AG04450 (cell line): ENCODE measurements at places on chromosomes 1 and 21. TPM values are rescaled to one million over a fixed set of nuclear protein-coding genes. Genes with fewer than 3 reads are reported as not detected.

Gene TPRG1L
- 44.2 and 45.1 TPM in 2 replicates for polyA plus RNA-seq

Gene SNX7
- 40.9 and 60.0 TPM in 2 replicates for polyA plus RNA-seq

Gene KLHDC9
- polyA plus RNA-seq, result 1.1 and 1.6 TPM in 2 replicates

Gene CASZ1
- polyA plus RNA-seq, result 0.06 and 0.09 TPM in 2 replicates

Gene CBS
- 41.1 and 42.2 TPM in 2 replicates for polyA plus RNA-seq

Gene CLIC6
- polyA plus RNA-seq, result 0.02 TPM in 1 of 2 replicates, not detected in the other

Gene RNPEP
- 86.8 and 89.0 TPM in 2 replicates for polyA plus RNA-seq

Gene AKIRIN1
- polyA plus RNA-seq, result 62.5 and 74.3 TPM in 2 replicates

- DNase-seq, result no peak
Observed at GRCh38 chr1:38403667-38404066, 357.1 kb upstream of the POU3F1 start.

DNA sequence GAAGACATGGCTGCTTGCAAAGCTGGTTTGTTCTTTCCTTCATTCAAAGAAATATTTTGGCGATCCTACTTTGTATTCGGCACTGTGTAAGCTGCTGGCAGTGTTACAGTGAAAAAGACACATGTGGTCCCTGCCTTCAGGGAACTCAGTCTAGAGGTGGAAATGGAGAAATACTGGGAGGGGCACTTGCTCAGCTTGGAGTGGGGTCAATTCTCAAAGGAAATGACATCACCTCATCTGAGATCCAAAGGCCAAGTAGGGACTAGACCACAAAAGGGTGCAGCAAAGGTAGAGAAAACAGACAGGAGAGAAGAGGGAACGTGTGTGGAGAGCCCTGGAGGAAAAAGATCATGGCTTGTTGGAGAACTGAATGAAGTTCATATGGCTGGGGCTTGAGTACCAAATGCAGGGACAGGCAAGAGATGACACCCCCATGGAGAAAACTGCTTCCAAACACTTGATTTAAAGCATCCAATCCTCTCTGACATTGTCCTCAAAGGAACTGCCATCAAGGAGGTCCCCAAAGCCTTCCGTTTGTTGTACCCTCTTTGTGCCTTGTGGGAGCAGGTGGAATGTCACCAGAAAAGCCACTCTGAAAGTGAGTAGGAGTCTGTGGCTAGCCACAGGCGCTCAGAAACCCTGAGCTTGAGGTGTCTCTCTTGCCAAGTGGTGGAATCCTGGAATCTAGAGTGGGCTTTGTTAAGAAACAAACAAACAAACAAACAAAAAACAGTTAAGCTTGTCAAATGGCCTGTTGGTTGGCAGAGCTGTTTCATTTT lies 48.3 kb upstream of the TDRD10 start:
- DNase-seq, result no peak

GRCh38 chr1:88787023-88787903 lies 103.2 kb downstream of the PKN2 start:
- no peak for DNase-seq

DNA sequence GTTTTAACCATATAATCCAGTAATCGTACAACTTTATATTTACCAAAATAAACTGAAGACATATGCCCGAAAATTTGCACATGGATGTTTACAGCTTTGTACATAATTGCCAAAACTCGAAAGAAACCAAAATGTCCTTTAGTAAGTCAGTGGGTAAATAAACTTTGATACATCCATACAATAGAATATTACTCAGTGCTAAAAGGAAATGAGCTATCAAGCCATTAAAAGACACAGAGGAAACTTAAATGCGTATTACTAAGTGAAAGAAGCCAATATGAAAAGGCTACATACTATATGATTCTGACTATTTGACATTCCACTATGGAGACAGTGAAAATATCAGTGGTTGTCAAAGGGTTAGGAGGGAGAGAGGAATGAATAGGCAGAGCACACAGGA lies 23.4 kb downstream of the GNG12 start:
- no peak for DNase-seq

DNA sequence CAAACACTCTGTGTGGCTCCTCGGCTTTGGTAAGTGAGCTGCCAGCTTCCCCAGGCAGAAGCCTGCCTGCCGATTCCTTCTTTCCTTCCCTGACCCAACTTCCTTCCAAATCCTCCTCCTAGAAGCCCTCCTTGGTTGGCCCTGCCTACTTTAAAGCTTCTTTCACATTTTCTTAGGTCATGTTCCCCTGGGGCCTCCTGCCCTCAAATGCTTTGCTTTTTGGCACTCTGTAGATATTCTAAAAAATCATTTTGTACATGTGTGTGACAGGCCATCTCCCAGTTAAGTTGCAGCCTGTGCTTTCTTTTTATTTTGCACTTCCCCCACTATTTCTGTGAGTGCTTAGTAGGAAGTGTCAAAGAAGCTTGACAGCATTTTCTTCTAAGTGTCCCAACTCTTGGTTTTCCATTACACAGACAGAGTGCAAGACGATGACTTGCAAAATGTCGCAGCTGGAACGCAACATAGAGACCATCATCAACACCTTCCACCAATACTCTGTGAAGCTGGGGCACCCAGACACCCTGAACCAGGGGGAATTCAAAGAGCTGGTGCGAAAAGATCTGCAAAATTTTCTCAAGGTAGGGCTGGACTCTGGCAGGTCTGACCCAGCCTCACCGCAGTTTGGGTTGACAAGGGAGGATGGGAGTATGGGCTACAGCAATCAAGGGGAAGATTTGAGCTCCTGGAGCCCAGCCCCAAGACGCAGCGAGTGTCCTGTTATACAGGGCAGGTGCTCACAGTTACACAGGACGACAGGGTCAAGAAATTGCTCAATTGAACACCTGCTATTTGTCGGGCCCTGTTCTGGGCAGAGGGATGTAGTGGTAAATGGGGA lies at the start of gene S100A9:
Gene S100A9, plus strand, starts transcription at position 2 of the 838 bp plus-strand sequence. Its CDS starts 430 bp downstream, at position 432.
- no peak for DNase-seq

DNA sequence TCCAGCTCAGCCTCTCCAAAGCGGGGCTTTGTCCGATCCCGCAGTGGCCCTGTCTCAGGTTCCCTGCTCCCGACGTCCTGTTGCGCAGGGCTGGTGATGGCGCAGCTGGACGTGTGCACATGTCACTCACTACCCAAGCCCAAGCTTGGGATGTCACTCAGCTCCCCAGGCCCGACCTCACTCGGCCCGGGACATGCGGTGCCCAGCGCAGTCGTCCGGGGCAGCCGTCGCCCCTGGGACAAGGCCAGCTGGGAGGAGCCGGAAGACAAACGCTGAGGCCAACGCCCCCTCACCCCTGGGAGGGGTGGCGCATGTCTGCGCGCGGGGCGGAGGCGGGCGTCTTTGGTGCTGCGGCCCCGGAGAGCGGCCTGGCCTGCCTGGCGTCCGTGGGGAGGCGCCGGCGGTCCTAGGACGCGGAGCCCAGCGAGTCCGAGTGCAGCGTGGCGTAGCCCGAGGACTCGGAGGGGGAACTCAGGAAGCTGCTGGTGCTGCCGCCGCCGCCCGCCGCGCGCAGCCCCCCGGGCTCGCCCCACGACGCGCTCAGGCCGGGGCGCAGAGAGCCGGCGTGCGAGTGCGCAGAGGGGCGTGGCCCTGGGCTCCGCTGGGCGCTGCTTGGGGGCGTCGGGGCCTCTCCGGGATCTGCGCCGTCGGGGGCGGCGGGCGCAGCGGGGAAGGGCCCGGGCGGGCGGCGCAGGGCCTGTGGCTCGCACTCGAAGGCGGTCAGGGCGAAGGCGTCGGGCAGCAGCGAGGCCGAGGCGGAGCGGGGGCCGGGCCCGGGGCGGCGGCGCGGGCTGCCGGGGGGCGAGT lies 5.2 kb downstream of the HES3 start:
- DNase-seq, result no peak

DNA sequence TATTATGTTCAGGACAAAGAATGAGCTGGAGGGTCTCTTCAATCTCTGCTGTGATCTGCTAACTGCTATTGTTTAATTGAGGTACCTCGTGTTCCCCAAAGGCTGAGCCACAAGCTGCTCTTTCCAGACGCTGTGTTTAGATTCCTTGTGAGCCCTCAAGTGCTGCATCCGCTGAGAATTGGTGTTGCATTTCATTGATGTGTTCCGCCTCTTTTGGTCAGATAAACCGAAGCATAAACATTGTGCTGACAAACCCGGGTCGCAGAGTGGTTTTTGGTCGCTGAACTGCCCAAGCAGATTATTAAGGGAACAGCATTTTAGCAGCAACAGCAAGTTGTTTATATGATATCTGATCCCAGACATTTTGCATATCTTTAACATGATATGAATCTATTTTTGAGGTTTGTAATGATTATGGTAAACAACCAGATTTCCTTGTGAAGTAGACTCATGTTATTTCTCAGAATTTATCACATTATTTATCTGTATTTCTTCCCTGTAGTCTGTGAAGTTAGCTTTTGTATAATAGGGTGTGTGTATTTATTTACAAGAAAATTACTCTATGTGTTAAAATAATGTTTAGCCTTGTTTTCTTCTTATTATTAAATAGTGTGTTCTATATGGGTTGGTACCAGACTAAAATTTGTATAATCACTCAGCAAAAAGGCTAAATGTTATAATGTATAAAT lies 217.2 kb upstream of the C1orf105 start:
- no peak for DNase-seq

DNA sequence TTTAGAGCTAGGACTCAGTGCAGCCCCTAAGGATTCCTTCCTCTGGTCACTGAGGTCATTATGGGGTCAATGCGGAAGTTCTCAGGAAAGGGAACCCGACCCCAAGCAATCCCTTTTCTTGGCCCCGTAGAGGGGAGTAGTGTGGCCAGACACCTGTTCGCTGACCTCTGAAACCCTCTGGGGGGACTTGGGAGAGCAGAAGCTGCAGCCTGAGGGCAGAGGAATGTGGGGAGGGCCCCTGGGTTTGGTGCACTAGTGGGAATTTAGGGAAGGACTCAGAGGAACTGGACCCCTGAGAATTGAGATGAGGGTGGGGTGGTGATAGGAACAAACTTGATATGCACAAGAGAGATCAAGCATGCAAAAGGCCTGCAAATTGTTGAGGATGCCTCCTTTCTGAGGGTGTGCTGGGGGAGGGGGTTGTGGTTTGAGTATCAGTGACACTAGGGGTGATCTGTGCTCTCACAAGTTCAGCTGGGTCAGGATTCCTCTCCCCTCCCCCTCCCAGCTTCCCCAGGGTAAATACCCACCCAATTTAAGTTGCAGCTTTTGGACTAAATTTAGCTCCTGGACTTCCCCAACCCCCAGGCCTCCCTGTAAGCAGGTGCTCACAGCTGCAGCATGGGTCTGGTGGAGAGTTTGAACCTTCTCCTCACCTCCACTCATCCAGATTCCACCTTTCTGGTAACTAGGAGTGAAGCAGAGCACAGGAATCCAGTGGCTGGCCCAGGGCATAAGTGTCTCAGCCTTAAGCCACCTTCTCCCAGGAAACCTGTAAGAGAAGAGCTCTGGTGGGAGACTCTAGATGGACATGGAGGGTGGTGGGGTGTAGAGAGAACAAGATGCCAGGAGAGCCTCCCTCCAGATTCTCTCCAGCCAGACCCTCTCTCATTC lies 13.5 kb downstream of the ADAMTSL4 start:
- DNase-seq, result no peak

DNA sequence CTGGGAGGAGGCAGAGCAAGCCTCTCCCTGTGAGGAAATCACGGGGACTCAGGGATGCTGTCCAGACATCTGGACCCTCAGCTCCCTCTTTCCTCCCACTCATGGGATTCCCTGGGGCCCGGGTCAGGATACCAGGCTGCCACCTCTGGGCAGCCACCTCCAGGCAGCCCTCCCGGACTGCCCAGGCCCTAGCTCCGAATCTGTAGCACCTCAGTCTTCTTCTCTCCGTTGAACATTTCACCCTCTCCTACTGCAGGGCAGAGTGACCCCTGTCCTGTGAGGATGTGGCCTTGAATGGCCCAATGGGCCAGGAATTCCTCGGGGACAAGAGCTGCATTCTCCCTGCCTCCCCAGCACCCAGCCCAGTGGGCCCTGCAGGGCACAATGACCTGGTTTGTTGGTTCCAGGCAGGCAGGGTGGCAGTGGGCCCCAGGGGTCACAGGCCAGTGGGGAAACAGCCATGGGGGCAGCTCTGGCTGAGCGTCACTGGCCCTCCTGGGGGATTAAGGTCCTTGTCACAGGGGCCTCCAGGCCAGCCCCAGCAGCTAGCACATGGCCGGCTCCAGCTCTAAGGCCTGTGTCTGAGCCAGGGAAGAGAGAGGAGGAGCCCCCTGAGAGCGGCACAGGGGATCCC lies 9.5 kb upstream of the TTC34 start:
- no peak for DNase-seq

DNA sequence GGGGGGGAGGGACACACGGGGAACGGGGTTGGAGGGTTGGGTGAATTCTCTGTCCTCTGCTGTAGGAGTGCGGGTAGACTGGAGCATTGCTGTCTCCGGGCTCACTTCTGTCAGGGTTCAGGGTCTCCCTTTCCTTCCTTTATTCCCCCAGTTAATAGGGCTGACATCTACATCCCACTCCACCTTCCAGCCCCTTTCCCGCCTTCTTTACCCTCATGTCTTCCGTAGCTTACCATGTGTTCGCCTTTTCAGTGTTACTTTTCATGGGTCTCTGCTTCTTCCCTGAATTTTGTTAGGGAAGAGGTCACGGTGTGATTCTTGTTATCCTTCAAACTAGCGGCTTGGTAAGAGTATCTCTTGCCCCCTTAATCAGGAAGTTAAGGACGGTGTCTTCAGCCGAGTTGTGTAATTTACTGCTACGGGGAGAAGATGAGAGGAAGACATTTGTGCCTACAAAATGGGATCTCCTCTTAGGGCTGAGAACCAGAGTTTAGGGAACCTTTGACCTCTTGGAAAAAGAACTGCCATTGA lies 917 bp downstream of the RAP1A start:
- no peak for DNase-seq

- no peak for DNase-seq
Observed at GRCh38 chr1:150809651-150810050, 1.6 kb upstream of the CTSK start.

- no peak for DNase-seq
Observed at GRCh38 chr1:145992958-145993617, 3.3 kb downstream of the TXNIP start.

GRCh38 chr1:157147906-157148700 lies 9.9 kb upstream of the ETV3 start:
- DNase-seq, result no peak

- no peak for DNase-seq
Observed at GRCh38 chr21:32975811-32976431, 49.8 kb upstream of the OLIG2 start.

DNA sequence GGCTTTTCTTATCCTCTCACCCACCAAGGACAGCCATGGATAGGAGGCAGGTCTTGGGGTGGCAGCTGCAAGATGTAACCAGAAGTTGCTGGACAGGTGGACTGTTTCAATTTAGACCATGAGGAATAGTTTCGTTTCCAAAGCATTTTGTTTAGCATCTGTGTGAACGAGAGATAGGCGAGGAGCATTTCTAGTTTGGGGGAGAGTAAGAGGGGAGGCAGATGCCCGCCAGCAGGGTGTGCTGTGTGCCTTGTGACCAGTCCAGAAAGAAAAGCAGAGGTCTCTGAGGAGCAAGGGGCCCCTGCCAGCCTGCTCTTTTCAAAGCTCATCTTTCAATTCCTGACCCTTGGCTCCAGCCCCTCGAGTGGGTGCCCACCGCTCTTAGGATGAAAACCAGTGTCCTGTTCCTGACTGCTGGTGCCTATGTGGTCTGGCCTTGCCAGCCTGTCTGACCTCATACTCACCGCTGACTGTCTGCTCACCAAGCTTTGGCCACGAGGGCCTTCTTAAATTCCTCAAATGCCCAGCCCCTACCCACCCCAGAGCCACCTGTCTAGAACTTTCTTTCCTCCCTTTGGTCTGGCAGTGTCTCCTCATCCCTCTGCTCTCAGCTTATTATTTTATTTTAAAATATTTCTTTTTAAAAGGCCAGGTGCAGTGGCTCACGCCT lies 8.5 kb downstream of the SERINC2 start:
- DNase-seq, result no peak

- DNase-seq, result no peak
Observed at GRCh38 chr1:223211323-223211985, 68.4 kb upstream of the TLR5 start.

GRCh38 chr1:163170331-163170730 lies 32.4 kb downstream of the RGS5 start:
- no peak for DNase-seq

- no peak for DNase-seq
Observed at GRCh38 chr1:45205011-45205909, 1.1 kb downstream of the ZSWIM5 start.
